Activated CD8-positive, alpha-beta T cell treated with anti-CD3 and anti-CD28 coated beads for 36 hours (primary cell): ENCODE measurements at places on chromosomes 2 and 18.

DNA sequence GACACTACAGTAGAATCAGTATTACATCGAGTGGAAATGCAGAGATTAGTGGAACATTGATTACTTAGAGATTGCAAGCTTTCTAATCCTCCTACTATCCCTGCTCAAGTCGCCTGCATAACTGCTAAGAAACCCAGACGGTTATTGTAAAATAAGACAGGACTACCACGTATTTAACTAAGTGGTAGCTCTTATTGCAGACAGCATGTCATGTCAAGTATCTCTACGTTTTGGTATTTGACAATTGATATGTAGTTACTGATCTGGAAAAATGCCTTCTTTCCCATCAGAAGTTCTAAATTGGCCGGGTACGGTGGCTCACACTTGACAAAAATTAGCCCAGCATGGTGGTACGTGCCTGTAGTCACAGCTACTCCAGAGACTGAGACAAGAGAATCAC lies 404.1 kb downstream of the CBLN2 start:
- DNase-seq = no peak

DNA sequence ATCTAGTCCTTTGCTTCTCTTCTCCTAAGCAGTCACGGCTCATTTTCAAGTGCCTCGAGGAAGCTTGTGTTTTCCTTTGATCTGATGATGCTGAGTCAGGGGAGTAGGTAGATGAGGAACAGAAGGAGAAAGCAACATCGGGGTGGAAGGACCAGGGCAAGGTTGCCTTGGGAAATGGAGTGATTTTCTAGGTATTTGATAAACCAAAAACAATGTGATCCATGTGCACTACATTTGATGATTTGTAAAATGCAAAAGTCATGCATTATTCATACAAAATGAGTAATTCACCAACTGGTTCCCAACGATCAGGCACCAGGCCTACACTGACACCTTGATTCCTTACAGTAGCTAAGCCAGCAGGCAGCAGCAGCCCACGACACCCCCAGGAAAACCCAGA lies 205.3 kb downstream of the ANAPC1 start:
- no peak for DNase-seq

DNA sequence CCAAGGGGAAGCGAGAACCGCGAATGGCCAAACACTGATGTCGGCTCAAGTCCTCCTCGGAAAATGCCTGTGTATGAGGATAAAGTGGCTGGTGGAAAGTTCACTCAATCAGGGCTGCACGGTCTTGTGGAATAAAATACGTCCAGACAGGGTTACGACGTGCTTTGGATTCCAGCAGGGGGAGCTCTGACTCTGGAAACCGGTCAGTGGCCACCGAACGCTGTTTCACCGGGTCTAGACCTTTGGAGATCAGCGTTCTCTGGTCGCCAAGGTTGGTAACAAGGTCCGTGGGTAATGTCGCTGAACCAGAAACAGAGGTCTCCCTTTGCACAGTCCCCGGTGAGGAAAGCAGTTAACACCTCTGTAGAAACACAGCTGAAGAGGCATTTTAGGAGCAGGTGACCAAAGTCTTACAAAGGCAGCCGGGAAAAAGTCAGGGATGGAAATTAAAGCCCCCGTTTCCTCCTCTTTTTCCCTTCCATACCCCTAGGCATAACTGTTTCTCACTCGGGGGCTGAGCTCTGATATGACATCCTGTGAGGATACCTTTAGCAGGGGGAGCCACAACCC lies 47.8 kb downstream of the CDCA7 start:
- DNase-seq = peak; percentile 84

- no peak for DNase-seq
Observed at GRCh38 chr2:19472391-19472978, 114.1 kb upstream of the OSR1 start.

- no peak for DNase-seq
Observed at GRCh38 chr2:28904802-28905457, 10.5 kb downstream of the WDR43 start.

GRCh38 chr2:63053889-63054602 lies 3.4 kb downstream of the OTX1 start:
- DNase-seq = peak; percentile 52

DNA sequence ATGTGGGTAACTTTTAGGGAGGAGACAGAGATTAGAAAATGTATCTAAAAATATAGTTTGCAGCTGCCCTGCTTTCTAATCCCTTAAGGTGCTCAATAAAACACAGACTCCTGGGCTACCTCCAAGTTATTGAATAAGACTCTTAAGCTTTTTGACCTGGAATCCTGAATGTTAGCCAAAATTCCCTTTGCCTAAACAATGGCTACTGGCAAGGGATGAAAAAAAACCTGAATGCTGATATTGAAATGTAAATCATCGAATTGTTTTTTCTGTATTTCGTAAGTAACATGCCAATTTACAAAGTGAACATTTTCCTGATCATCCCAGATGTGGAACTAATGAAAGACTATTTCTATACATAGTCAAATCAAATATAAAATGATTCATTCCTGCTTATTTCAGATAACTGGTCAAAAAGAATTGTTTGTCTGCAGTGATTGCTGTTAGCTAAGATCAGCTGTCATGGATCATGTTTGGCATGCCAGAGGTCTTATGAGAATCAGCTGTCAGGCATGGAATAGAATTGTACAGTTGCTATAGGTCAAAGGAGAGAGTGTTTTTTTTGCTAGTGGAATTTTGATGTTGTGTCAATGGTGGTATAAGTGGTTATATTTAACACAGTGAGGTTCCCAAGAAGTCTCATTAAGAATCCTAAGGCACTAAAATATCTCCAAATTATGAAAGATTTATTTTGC lies 363.6 kb upstream of the CWC22 start:
- DNase-seq = no peak

GRCh38 chr2:239277401-239278085 lies 123.3 kb downstream of the HDAC4 start:
- DNase-seq = peak; percentile 1

DNA sequence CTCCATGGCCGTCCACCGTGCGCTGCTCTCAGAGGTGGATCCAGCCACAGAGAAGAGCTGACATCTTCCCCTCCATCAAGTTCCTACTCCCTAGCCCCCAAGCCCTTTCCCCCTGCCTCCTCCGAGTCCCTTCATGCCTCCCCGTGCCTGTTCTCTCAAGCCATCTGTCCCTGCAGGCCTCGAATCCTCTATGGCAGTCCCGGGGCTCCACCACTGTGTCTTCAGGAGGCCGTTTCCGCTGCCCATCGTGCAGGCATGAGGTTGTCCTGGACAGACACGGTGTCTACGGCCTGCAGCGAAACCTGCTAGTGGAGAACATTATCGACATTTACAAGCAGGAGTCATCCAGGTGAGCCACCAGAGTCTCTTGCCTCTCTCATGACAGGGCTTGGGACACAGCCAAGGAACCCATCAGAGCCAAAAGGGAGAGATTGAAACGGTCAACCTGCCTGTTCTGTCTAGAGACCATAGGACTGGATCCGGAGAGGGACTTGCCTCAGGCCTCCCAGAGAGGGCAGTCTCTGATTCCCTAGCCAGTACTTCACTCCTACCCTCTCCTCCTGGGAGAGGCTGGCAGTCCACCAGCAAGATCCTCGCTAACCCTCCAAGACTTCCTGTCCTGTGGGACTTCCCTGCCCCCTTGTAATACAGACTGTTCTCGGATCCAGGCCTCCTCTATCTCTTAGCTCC lies 9.7 kb downstream of the UCN start:
- no peak for DNase-seq

GRCh38 chr2:135164431-135164830 lies 112.3 kb downstream of the RAB3GAP1 start:
- DNase-seq = no peak

DNA sequence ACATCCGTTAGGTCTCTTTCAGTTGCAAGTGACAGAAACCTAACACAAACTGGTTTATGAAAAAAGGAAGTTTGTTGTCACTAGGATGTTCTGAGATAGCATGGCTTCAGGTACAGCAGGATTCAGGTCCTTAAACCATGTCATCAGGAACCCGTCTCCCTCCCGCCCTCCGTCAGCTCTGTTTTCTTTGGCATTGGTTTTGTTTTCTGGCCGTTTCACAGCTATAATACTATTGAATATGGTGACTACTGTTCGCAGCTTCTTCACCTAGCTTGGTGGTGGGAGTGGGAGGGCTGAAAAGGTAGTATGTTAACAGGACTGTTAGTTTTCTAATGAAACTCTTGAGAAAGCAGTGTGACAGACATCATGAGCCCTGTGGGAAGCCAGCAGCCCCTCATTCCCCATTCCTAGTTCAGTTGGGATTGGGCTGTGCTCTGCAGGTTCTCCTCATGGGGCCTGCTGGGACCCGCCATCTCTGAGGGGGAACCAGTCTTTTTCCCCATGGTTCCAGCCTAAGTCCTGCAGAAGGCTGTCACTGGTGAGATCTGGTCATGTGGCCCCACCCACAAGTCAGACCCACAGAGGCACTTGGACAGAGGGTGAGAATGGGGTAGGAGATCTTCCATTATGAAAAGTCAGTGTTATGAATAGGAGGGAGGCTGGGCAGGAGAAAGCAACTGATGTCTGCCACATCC lies 12.1 kb downstream of the PTMA start:
- DNase-seq = no peak

- DNase-seq = no peak
Observed at GRCh38 chr2:35080231-35080910, 1275.2 kb upstream of the CRIM1 start.

GRCh38 chr2:152127628-152128027 lies 28.8 kb upstream of the CACNB4 start:
- DNase-seq = no peak

DNA sequence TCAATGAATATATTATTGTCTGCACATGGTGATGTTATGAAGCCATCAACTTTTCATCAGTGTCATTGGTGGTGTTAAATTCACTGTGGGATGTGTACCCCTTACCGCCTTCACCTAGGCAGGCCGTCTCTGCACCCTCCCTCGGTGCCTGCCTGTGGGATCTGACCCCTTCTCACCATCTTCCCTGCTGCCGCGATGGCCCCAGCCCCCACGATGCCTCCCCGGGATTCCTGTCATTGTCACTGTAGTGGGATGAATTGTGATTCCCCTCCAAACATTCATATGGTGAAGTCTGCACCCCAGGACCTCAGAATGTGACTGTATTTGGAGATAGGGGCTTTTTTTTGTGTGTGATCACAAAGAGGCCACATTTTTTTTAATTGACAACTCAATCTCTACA lies 198.3 kb upstream of the HS6ST1 start:
- no peak for DNase-seq

- peak; percentile 56 for DNase-seq
Observed at GRCh38 chr2:48356701-48357325, 173.1 kb upstream of the STON1 start.

- DNase-seq = peak; percentile 38
Observed at GRCh38 chr2:199704358-199705238, 146.4 kb downstream of the FTCDNL1 start.

- peak; percentile 64 for DNase-seq
Observed at GRCh38 chr2:98736464-98736889, 5.5 kb upstream of the MGAT4A start.

GRCh38 chr18:56462276-56462675 lies 176.1 kb downstream of the TXNL1 start:
- no peak for DNase-seq
